CD4-positive, alpha-beta T cell treated with Interferon gamma for 1 hour (primary cell): ENCODE measurements at places on chromosomes 6 and 20.

- DNase-seq: no peak
Measured at GRCh38 chr6:98583506-98583905, 250.9 kb upstream of the POU3F2 start.

- DNase-seq: no peak
Measured at GRCh38 chr6:150211700-150212511, 69.1 kb downstream of the PPP1R14C start.

DNA sequence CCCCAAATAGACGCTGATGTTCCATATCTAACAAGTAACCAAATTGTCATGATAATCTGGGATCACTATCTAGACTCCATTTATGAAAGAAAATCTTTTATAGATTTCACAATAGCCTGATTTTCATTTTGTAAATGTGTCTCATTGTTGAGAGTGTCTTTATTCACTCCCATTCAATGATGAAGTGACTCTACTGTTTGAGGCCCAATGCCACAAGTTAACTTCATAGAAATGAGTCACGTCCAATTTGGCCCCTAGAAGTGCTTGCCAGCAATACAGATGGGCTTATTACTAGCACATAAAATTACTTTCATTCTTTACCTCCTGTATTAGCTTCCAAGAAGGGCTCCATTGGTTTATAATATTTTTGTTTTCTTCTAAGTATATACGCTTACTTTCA lies 6.3 kb downstream of the IPCEF1 start:
- no peak for DNase-seq

DNA sequence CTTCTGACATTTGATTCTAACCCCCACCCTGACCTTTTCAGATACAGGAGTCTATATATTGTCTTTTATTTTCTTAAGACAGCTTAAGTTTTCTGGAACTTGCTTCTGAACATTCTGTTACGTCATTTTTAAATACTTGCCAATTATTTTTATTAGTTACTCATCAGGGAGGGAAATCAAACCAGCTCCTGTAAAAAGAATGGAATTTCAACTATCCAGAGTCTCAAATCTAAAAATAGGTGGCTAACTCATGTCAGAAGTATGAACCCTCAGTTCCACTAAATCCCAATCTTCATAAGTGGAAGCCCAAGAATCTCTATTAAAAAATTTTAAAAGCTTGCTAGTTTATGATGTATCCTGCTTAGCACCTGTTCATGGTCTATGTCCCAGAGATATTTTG lies 900.0 kb downstream of the KIF16B start:
- DNase-seq: no peak

GRCh38 chr6:111353912-111354462 lies 129.0 kb downstream of the REV3L start:
- no peak for DNase-seq

- no peak for DNase-seq
Measured at GRCh38 chr6:2817903-2818443, 23.7 kb downstream of the SERPINB1 start.

DNA sequence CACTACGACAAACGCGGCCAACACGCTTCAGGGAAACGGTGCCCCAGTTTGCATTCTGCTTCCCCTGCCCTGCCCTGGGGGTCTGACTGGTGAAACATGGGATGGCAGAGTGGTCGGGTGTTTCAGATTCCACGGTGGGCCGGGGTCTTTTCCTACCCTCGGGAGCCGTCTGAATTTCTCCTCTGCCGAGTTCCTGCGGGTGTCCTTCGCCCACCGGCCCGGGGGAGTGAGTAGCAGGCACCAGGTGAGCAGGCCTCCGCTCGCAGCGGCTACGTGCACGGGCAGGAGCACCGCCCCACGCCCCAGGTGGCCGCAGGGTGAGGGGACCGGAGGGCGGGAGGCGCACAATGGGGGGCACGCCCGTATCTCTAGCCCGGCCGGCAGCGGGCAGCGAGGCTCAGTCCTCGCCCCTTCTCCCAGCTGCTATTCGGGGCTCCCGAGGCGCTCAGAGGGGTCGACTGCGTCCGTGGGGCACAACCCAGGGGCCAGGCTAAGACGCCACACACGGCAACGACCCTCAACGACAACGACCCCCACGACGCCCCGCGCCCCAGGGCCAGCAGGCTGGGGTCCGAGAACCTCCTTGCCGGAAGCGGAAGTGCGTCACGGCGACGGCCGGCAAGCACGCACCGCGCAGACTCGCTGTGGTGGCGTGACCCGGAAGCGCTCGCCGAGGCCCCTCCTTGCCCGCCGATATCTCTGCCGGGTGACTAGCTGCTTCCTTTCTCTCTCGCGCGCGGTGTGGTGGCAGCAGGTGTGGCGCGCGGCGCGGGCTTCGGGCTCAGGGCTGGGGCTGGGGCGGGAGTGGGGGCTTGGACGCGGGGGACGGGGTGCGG lies at the start of gene RPS21:
TSS of gene RPS21 (plus strand) at position 721 of the 836 bp plus-strand sequence. CDS start 236 bp downstream, outside the sequence.
- DNase-seq: peak; percentile 94
